ENCODE measurements at places on chromosomes 5 and 9. TPM values are rescaled to one million over a fixed set of nuclear protein-coding genes. Genes with fewer than 3 reads are reported as not detected.

DNA sequence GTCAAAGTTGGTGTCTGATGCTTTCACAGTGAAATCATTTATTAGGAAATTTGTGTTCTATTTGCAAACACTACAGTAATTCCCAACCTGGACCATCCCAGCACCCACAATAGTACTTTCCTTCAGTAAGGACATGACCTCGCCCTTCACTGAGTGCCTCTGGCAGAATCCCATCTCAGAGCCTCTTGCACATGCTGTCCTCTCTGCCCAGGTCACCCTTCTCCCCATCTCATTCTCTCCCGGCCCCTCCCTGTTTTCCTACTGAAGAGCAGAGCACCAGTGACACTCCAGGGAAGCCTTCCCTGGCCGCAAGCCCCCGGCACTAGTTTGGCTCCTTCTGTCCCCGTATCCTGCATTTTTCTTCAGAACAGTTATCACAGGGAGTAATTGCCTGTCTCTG lies 220.4 kb downstream of the MAPKAP1 start:
- no peak for DNase-seq

- no peak for DNase-seq
Observed at GRCh38 chr5:122478741-122479442, 166.9 kb downstream of the SNCAIP start.

GRCh38 chr5:39253196-39253595 lies 33.8 kb upstream of the FYB1 start:
- no peak for DNase-seq

DNA sequence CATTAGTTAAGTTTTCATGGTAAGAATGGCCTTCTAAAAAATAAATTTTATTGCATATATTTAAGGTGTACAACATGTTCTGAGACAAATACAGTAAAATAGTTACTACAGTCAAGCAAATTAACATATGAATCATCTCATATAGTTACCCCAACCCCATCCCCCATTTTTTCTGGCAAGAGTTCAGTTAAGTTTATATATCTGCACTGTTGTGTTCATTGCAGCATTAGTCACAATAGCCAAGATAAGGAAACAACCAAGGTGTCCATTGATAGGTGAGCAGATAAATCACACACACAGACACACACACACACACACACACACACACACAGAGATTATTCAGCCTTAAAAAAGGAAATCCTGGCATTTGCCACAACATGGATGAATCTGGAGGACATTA lies 37.2 kb upstream of the OTULIN start:
- no peak for DNase-seq

DNA sequence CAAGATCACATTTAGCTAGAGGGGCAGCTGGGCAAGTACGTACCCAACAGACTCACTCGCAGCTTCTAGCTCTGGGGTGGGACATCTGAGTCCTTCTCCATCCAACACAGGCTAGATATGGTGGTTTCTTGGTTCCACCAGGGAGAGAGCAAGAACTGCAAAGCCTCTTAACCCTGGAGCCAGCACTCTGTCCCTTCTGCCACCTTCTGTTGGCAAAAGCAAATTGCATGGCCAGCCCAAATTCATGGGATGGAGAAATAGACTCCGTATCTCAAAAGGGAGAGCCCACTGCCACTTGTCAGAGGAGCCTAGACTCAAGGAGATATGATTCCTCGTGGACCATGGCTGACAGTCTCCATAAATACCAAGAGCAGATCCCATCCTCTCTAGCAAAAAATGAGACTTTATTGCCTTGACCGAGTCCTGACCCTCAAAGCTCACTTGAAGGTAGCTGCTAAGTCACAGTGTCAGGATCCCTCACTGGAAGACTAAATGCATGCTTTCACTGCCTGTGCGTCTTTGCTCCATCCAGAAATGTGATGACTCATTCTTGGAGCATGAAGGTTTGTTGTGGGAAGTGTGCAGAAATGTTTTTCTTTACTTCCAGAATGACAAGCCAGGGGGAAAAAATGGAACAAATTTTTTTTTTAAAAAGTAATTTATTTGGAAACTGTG lies 28.8 kb upstream of the ROR2 start:
- DNase-seq, result no peak

GRCh38 chr9:129001504-129002325 lies 26.4 kb downstream of the SH3GLB2 start:
- no peak for DNase-seq

DNA sequence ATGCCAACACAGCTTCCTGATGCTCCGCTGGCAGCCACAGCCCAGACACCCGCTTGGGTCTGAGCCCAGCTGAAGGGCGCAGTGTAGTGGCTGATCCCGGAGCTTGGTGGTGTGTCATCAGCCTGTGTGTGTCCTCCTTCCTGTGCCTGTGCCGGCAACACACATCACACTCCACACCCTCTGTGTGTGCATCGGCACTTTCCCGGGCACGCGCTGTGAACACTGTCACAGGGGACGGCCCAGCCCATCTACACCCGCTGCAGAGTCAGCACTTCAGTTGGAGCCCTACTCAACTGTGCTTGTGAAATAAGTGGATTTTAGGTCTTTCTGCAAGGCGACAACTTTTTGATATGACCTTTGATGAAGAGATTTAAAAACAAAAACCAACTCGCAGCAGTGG lies 189.4 kb downstream of the IRX2 start:
- DNase-seq, result no peak

DNA sequence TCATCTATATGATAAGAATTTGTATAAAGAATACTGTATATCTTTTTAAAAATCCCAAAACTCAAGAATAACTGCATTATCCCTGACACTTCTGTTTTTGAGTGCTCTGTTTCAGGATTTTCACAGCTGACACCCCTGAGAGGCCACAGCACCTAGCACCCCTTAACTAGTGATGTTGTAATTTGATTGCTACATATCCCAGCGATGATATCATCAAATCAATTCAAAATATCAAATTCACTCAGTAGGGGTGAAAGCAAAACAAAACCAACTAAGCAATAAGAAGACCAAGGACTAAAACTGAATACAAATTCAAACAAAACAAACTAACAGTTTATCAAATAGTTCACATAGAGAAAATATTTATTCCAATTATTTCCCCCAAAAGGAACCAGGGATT lies 184.3 kb downstream of the MCTP1 start:
- no peak for DNase-seq

DNA sequence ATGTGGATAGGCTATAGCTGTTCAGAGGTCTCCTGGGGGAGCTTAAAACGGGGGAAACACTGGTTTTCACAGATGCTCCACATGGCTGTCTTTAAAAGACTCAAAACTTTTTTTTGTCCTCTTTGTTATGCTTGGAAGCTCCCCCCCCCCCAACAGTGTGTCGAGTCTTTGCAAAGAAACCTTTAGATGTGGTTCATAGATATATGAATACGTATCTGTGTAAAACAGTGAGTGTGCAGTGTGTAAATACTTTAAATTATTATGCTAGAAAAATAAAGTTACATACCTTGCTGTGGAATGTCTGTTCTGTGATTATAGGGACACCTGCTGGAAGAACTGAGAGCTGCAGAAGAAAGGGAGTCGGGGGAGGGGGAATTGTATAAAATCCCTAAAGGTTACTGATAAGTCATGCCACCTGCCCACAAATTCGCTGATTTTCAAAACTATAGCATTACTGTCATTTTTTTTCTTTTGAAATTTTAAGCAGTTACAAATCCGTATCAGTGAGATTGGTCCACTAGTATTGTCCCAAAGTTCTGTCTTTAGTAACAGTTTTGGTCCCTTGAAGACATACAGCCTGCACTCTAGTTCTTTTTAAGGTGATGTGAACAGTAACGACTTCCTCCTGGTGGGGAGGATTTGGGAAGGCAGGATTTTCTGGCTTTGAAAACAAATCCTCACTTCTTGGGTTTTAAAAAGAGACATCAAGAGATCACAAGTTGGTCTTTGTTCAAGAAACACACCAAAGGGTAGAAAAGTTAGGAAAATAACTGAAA lies 22.9 kb downstream of the RGMB start:
- DNase-seq, result no peak

DNA sequence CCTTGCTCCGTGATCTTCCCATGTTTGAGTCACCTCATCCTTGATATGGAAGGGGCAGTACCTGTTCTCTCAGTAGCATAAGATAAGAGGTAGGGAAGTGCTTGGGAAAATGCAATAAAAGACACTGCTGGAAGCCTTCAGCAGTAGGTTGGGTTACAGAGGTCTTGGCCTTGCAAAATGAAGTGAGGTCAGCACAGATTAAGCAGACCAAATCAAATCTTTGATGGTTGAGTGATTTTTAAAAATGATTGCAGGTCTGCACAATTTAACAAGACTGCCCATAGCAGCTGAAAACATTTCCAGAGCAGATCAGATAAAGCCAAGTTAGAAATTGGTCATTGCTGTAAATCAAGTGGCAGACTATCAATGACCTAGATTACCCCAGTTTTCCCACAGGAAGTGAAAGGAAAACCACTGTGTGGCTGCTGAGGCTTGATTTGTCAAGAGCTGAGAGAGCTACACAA lies 32.9 kb downstream of the PALM2AKAP2 start:
- no peak for DNase-seq

DNA sequence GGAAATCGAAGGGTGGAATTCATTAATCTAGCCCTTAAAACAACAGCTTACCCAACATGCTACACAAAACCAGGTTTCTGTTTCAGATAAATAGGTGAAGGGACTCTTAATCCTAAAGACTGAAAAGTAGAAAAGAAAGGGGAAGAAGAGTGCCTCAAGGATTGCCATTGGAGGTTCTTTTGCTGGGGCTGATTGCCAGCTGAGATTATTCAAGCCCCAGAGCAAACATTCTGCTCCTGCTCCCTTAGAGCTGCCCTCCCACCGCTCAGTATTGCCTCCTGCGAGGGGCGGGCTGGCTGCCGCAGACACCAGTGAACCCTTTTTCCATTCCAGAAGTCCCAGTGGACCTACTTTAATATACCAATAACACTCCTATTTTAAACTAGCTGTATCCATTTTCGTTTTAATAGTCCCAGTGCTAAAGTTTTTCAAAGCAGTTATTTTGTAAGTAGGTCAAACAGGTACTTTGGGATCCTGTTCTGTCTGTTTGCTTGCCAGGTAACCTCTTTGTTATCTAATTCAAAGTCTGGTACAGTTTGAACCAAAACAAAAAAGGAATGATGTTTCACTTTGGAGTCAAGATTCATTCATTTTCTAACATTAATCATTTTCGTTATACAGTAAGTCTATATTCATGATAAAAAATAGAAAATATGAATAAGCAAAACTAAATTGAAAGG lies 38.6 kb downstream of the HMGCS1 start:
- no peak for DNase-seq

DNA sequence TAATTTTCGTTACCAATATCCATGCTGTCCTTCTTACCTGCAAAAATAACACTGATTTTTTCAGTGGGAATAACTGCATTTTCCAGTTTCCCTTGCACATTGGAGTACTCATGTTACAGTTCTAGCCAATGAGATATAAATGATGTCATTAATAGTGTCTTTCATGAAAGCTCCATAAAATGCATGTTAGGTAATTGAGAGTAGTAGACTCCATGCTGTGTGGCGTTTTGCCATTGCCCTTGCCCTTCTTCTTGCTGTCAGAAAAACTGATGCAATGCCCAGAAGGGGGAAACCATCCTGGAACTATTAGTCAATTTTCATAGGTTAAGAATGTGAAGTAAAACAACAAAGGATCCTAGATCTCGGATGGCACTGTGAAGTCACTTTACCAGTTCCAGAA lies 1765.3 kb downstream of the EFNA5 start:
- DNase-seq, result no peak

GRCh38 chr9:136086951-136087740 lies 7.9 kb downstream of the NACC2 start:
- no peak for DNase-seq

GRCh38 chr5:60672693-60673264 lies 27.2 kb downstream of the DEPDC1B start:
- no peak for DNase-seq

- no peak for DNase-seq
Observed at GRCh38 chr5:56405116-56405908, 172.2 kb upstream of the ANKRD55 start.

GRCh38 chr5:33631786-33632185 lies 191.0 kb downstream of the TARS1 start:
- DNase-seq, result no peak

DNA sequence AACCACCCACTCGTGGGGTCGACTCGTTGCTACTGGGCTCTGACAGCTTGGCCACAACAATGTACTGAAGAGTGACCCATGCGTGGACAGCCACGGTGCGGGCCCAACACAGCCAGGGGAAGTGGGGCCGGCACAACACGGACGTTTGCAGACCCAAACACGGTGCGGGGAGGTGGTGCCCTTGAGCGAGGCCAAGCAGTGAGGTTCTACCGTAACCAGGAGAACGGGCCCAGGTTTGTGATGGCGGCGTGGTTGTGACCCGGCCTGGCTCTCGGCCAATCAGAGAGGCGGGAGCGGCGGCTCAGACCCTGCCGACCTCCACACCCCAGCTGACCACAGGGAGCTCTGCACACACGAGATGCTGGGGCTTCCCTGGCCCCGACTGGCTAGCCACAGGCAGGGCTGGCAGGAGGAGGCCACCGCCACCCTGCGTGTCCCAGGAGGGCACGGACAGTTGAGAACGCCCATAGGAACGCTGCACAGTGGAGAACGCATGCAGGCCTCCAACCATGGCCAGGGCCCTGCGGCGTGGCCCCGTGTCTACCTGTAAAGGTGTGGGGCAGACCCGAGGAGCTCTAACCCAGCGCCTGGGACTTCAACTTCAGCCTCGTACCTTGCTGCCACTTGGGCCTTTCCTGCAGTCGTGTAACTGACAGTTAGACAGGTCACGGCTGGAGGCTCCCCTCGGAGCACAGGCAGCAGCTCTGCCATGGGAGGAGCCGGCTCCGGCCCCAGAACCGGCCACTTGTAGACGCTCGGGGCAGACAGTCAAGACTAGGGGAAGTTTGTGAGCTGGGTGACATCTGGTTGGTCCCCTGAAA lies 13.7 kb downstream of the BRD3 start:
- no peak for DNase-seq

GRCh38 chr5:38660194-38660668 lies 103.8 kb upstream of the LIFR start:
- no peak for DNase-seq

DNA sequence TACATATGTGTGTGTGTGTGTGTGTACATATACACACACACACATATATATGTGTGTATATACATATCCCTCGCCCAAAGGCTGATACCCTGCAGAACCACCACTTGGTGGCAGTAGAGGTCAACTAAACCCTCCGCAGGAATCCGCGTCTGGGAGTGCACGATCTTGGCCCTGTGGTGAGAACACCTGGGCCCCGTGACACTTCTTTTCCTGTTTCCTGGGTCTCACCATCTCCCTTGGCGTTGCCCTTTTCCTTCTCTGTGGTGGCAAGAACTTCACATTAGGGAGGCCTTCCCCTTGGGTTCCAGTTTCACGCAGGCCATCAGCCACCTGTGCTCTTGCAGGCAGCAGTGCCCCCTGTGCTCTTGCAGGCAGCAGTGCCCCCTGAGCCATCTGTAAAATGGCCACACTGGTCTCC lies 8.2 kb downstream of the IL9 start:
- peak; percentile 6 for DNase-seq

GRCh38 chr9:18368206-18368605 lies 105.7 kb upstream of the ADAMTSL1 start:
- DNase-seq, result no peak

- DNase-seq, result no peak
Observed at GRCh38 chr9:105328872-105329718, 84.6 kb downstream of the SLC44A1 start.

TAF11L5 gene
- not detected for polyA plus RNA-seq

ARRDC1 gene
- polyA plus RNA-seq, result 43.3 TPM

PCDHA8 gene
- polyA plus RNA-seq, result 0.03 TPM

GEMIN5 gene
- polyA plus RNA-seq, result 15.3 TPM
